Sciatic nerve (tissue), 2 donors: ENCODE measurements at places on chromosomes 5 and 9. TPM values are rescaled to one million over a fixed set of nuclear protein-coding genes. Genes with fewer than 3 reads are reported as not detected.

The TMEM174 gene
- not detected for total RNA-seq

The PCDHAC2 gene
- 2.4 TPM for total RNA-seq

The PCDHB10 gene
- 5.3 TPM for total RNA-seq

The SLC1A1 gene
- total RNA-seq, result 4.7 TPM

The CSF1R gene
- 74.8 TPM for total RNA-seq

The PKN3 gene
- 9.9 TPM for total RNA-seq

The TAF11L10 gene
- total RNA-seq, result not detected

The MBLAC2 gene
- 8.0 TPM for total RNA-seq

The GPR151 gene
- total RNA-seq, result not detected

GRCh38 chr5:56803025-56803424 is 12.3 kb upstream of the MAP3K1 start:
- DNase-seq, result no peak

GRCh38 chr5:80754900-80755299 is 100.1 kb upstream of the DHFR start:
- peak; percentile 68 for DNase-seq

DNA sequence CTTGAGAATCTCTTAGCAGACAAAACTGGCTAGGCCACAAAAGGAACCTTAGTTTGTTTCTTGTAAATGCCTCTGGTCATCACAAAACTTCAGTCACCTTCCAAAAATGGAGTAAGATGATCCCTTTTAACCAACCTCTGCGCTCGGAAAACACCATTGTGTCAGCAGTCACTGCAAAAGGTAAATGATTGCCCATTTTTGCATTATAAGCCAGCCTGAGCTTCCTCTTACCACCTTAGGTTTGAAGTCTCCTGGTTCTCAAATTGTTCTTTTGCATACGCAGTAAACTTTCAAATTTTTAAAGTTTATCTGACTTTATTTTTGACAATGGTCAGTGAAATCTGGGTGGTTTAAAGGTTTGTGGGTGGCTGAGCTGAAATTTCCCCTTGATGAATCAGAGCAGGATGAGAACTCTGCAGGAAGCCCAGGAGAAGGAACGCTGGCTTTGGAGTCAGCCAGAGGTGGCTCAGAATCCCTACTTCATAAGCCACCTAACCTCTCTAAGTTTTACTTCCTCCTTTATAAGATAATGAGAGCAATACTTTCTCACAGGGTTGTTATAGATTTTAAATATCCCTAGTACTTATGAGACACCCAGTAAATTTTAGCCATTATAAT is 131.4 kb downstream of the MED10 start:
- no peak for DNase-seq

GRCh38 chr9:133569891-133570690 is 35.6 kb downstream of the ADAMTSL2 start:
- no peak for DNase-seq

- no peak for DNase-seq
Measured at GRCh38 chr9:36214571-36214970, 23.9 kb downstream of the CLTA start.

DNA sequence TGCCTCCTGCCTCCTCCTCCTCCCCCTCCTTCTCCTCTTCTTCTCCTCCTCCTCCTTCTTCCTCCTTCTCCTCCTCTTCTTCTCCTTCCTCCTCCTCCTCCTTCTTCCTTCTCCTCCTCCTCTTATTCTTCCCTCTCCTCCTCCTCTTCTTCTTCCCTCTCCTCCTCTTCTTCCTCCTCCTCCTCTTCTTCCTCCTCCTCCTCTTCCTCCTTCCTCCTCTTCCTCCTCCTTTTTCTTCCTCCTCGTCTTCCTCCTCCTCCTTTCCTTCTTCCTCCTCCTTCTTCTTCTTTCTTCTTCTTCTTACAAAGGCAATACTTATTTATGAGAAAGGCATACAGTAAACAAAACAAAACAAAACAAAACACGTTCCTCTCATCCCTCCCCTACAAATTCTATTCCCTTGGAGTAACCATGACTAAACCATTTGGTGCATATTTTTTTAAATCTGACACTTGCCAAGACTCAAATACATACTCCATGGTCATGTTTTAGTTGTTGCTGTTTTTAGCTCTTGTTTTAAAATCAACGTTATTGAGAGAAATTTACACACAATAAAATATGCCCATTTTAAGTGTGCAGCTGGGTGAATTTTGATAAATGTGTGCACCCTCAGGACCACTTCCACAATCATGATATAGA is 135.6 kb downstream of the FOXD1 start:
- no peak for DNase-seq

- no peak for DNase-seq
Measured at GRCh38 chr5:155989879-155990278, 337.1 kb upstream of the SGCD start.

DNA sequence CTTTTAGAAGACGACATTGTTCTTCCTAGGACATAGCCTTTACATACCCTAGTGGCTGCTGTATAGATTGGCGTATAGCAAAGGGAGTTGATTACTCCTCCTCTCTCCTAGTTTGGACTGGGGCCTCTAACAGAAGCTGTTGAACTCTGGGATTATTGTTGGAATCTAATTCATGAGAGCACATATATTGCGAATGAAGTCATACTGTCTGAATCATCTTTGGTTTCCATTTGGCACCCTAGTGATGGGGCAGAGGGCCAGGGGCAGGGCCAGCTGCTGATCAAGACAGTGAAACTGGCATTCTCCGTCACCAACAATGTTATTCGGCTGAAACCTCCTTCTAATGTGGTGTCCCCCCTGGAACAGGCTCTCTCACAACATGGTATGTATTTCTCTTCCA is 40.3 kb downstream of the NUP188 start:
- no peak for DNase-seq

GRCh38 chr5:139739150-139739974 is 56.2 kb upstream of the PSD2 start:
- DNase-seq, result no peak

- no peak for DNase-seq
Measured at GRCh38 chr5:119596046-119596445, 33.3 kb upstream of the FAM170A start.

DNA sequence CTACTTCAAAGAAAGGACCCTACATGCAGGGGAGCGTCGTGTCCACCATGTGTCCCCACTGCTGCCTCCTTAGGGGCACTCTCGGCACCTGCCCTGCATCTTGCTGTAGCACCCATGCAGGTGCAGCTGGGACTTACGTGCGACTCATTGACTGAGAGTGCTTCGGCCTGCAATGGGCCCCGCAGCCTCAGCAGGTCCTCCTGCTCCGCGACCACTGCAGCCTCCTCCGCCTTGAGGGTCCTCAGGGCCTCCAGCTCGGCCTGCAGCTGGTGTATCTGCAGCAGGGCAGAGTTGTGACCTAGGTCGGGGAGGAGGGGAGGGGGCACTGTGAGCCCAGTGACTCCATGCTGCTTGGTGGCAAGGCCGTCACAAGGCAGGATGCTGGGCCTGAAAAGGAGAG is 27.1 kb downstream of the ARPC5L start:
- no peak for DNase-seq

DNA sequence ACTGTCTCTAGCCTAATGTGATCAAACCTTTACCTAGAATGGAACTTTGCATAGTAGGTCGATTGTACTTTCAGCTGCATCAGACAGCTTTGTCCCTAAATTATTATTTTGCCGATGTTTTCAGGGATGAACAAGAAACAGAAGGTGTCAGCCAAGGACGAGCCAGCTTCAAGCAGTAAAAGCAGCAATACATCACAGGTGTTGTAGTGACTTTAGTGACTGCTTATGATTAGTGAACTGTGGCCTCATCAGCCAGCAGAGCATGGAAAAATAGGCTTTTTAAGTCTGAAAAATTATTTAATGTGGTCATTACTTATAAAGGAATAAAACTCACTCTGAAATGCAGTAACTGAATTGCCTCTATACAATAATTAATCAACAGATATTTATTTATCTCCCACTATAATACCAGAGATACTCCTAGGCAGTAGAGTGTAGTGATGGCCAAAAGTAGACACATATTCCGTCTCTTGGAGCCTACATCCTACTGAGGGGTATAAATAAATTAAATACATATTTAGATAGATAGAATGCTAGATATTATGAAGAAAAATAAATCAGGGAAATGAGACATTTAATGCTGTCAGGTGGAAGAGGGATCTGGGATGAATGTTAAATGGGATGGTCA is 166.3 kb downstream of the PARP8 start:
- no peak for DNase-seq

- no peak for DNase-seq
Measured at GRCh38 chr5:137561608-137562007, 62.5 kb upstream of the SPOCK1 start.

DNA sequence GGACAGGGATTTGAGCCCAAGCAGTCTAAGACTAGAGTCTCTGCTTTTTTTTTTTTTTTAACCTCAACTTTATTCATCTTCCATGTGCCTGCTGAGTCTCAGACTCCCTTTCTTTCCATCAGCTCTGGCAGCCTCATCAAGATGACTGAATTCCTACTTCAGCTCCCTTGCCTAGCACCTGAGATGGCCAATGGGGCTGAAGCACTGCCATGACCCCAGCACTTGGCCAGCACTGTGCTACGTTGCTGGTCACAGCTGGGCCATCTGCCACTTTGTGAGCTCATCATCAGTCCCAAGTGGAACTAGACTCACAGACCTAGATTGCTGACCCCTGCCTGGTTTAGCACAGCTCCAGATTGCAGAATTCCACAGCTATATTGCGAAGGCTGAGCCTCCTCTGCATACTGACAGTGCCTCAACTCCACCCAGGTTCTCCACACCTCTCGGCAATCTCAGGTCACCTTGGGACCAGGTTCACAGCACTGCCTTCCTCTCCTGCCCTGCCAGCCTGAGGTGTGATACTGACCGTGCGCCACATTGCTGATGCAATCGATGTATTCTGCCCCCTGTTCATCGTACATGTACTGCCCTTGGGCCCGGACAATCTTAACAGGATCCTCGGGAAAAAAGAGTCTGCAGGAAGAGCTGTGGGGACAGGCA is 1.6 kb downstream of the PHYKPL start:
- no peak for DNase-seq

GRCh38 chr9:112002847-112003457 is 106.3 kb downstream of the UGCG start:
- no peak for DNase-seq

GRCh38 chr9:74322661-74323314 is 174.3 kb upstream of the RORB start:
- DNase-seq, result no peak

- DNase-seq, result no peak
Measured at GRCh38 chr5:1246711-1247431, 21.7 kb downstream of the SLC6A18 start.

DNA sequence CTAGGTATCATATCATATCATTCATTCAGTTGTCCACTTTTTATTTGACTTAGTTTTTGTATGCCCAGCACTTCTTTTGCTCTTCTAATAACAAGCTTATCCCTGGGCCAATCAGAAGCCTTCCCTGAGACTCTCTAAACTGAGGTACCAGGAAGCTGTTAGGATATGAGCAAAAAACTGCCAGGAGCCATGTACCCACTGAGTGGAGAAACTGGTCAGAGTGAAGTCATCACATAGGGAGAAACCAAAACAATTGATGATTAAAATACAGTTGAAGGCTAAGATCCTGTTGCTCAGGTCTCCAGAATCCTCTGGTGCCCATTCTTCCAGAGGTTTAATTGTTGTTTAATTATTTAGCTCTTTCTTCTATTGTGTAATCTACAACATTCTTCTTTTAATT is 120.2 kb downstream of the KIAA0825 start:
- no peak for DNase-seq

DNA sequence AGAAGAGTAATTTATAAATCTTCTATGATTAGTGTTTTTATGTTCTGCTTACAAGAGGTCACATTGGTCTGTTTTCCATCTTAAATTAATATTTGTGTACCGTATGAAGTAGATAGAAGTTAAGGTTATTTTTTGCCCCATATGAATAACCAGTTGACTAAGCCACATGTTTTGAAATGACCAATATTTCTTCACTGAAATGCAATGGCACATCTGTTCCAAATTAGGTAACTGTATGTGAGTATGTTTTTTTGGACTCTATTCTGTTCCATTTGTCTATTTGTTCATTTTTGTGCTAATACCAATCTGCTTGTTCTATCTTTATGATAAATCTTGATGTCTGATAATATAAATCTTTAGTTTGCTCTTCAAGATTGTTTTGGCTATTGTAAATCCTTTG is 17.7 kb downstream of the JAK2 start:
- no peak for DNase-seq

DNA sequence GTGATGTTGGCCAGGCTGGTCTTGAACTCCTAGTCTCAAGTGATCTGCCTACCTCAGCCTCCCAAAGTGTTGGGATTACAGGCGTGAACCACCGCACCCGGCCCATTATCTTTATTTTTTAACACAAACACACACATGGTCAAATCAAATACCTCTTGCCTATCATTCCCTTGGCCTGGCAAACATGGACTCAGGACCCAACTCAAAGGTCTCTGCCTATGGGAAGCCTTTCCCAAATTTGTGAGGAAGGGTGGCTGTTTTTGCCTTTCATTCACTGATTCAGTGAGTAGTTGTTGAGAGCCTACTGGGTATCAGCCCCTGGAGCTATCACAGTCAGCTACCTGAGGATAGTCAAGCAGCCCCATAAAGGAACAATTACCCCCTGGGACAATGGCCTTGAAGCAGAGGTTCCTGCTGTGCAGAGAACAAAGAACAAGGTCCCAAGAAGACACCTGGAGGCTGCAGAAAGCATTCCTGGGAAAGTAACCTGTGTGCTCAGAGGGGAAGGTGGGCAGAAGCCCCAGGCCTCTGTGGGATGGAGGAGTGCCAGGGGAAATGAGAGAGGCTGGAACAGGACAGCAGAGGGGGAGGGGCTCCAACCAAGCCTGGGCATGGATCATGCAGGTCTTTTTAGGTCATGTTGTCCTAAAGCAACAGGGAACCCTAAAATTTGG is 126.4 kb downstream of the CRB2 start:
- DNase-seq, result no peak

DNA sequence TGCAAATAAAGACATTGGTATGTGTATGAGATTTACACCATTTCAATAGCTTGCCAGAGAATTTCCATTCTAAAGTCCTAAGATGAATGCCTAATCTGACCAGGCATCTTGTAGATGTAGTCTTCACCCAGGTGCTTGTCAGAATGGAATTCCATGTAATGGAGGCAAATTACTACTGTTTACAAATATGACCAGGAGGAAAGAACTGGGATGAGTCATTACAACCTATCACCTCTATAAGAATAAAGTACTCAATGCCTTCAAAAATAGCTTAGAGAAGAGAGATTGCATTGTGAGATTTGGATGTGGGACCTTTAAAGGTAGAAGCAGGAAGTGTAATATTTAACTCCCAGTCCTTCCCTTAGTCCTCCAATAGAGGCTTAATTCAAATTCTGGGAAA is 507.0 kb upstream of the PTGER4 start:
- DNase-seq, result no peak

- no peak for DNase-seq
Measured at GRCh38 chr9:109969011-109969410, 189.0 kb downstream of the PALM2AKAP2 start.

- DNase-seq, result no peak
Measured at GRCh38 chr9:68446836-68447235, 90.4 kb downstream of the PGM5 start.

GRCh38 chr5:135373736-135374515 is 25.1 kb downstream of the MACROH2A1 start:
- DNase-seq, result no peak
